ENCODE measurements at places on chromosomes 1 and 21.

GRCh38 chr1:247854899-247855545 lies 2.0 kb upstream of the TRIM58 start:
- DNase-seq = no peak

DNA sequence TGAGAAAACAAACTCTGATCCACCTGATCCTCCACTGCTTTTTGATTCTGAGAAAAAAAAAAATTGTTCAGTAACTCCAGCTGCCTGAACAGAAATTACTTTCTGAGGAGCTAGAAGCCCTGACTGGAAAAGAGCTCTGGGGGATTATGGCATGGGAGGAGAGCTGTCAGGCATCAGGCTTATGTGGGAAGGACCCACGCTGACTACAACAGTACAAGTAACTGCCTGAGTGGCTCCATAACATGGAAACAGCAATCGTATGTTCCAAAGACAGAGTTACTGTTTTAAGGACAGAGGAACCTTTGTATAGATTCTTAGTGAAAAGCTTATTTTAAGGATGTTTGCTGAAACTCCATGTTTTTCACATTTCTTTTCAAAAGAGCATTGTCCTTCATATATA lies 1.2 kb upstream of the ANGPTL7 start:
- DNase-seq = no peak

DNA sequence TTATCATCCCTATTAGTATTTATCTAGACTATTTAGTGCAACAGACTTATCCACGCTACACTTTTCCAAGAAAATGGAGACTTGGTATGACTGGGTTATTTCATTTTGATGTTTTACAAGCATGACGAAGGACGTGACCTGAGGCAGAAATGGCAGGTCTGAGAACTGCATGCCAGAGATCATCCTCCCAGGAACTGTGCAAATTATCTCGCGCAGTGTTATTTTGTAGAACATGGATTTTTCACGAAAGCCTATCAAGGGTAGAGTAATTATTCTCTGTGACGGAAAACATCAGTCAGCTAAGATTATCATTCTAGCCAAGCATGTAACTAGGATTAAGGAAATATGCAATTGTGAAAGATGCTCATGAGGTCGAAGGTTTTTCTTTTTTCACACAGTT lies 361.5 kb upstream of the AJAP1 start:
- DNase-seq = no peak

- DNase-seq = no peak
Measured at GRCh38 chr1:53543778-53544695, 84.8 kb downstream of the DMRTB1 start.

- no peak for DNase-seq
Measured at GRCh38 chr21:14547834-14548513, 1.9 kb upstream of the SAMSN1 start.

DNA sequence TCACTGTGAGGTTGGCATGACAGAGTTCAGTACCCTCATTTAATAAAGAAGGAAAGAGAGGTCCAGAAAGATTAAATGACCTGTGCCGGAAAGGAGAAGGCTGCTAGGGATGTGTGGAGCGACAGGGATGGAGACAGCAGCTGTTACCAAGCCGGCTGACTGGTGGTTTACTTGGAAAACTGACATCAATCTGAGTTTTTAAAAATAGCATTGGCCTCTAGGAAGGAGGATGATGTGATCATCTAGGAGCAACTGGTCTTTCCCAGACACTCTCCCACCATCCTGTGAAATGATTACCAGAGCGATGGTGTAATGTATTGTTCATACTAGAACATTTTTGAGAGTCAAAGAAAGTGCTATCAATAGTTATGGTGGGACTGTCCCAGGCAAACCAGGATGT lies 154.4 kb downstream of the ZSCAN20 start:
- DNase-seq = no peak

Measured in GM10248 (cell line).